ENCODE measurements at places on chromosomes 12 and 14. TPM values are rescaled to one million over a fixed set of nuclear protein-coding genes. Genes with fewer than 3 reads are reported as not detected.

Gene PZP
- 0.20 TPM for total RNA-seq

Gene GUCY2C
- total RNA-seq, result not detected

Gene GLT8D2
- total RNA-seq, result 1.5 TPM

Gene RAB35
- 46.3 TPM for total RNA-seq

Gene TROAP
- 26.0 TPM for total RNA-seq

Gene TBC1D30
- 24.4 TPM for total RNA-seq

Gene SLC7A7
- total RNA-seq, result 12.6 TPM
